Dermis lymphatic vessel endothelial cell (primary cell): ENCODE measurements at places on chromosomes 1 and 21. TPM values are rescaled to one million over a fixed set of nuclear protein-coding genes. Genes with fewer than 3 reads are reported as not detected.

MYBPH gene
- not detected in 2 replicates for total RNA-seq

JAM2 gene
- under 0.01 TPM in 1 of 2 replicates, not detected in the other for total RNA-seq

NEK2 gene
- 3.3 and 4.5 TPM in 2 replicates for total RNA-seq

INSRR gene
- not detected in 2 replicates for total RNA-seq

LORICRIN gene
- not detected in 2 replicates for total RNA-seq

CELA3B gene
- 0.09 TPM in 1 of 2 replicates, not detected in the other for total RNA-seq

DISP3 gene
- total RNA-seq = 0.09 and 0.11 TPM in 2 replicates

FAM72A gene
- total RNA-seq = 4.6 and 6.3 TPM in 2 replicates

RPTN gene
- total RNA-seq = not detected in 2 replicates

KLHDC8A gene
- total RNA-seq = not detected in 2 replicates

CAMK2N1 gene
- 0.33 and 0.60 TPM in 2 replicates for total RNA-seq

LRRC3 gene
- total RNA-seq = 0.86 and 0.98 TPM in 2 replicates

OR2T2 gene
- not detected in 2 replicates for total RNA-seq

ADGRL2 gene
- total RNA-seq = 5.8 and 6.7 TPM in 2 replicates

C1orf141 gene
- total RNA-seq = not detected in 2 replicates

ADAMTS4 gene
- total RNA-seq = 10.0 and 13.3 TPM in 2 replicates

PLXNA2 gene
- total RNA-seq = 35.6 and 40.7 TPM in 2 replicates

HSF2BP gene
- total RNA-seq = 0.33 and 0.52 TPM in 2 replicates

SLC25A34 gene
- total RNA-seq = 0.22 and 0.34 TPM in 2 replicates

CD53 gene
- total RNA-seq = not detected in 2 replicates

LIPI gene
- not detected in 2 replicates for total RNA-seq

CYP4Z1 gene
- not detected in 2 replicates for total RNA-seq

SMPDL3B gene
- 0.22 and 0.60 TPM in 2 replicates for total RNA-seq

LRRN2 gene
- not detected in 2 replicates for total RNA-seq

SH3BGR gene
- 0.33 and 1.0 TPM in 2 replicates for total RNA-seq

PLPPR4 gene
- total RNA-seq = 0.09 and 0.54 TPM in 2 replicates

GBP7 gene
- total RNA-seq = not detected in 2 replicates

OLFM3 gene
- total RNA-seq = not detected in 2 replicates

C21orf91 gene
- total RNA-seq = 10.6 and 15.0 TPM in 2 replicates

ELAPOR1 gene
- under 0.01 TPM in 2 replicates for total RNA-seq

VSIG8 gene
- not detected in 2 replicates for total RNA-seq

CENPL gene
- total RNA-seq = 4.7 and 5.3 TPM in 2 replicates

GPR3 gene
- total RNA-seq = 0.09 and 0.22 TPM in 2 replicates

OR2G6 gene
- not detected in 2 replicates for total RNA-seq

RIPK4 gene
- 0.26 and 0.76 TPM in 2 replicates for total RNA-seq

RPL11 gene
- total RNA-seq = 1,631 and 1,774 TPM in 2 replicates

TNFRSF1B gene
- total RNA-seq = 5.4 and 23.7 TPM in 2 replicates

F5 gene
- total RNA-seq = under 0.01 TPM in 1 of 2 replicates, not detected in the other

SSBP3 gene
- 13.1 and 18.1 TPM in 2 replicates for total RNA-seq

SMIM1 gene
- 0.17 and 0.43 TPM in 2 replicates for total RNA-seq

DTL gene
- 6.2 and 9.8 TPM in 2 replicates for total RNA-seq
